ENCODE measurements at places on chromosomes 11 and 22. TPM values are rescaled to one million over a fixed set of nuclear protein-coding genes. Genes with fewer than 3 reads are reported as not detected.

LRRC56 gene
- total RNA-seq, result 22.2 TPM

MAPK8IP2 gene
- total RNA-seq, result 34.9 TPM

RBMXL2 gene
- total RNA-seq, result 58.2 TPM

TYR gene
- 0.25 TPM for total RNA-seq

GPR83 gene
- 0.94 TPM for total RNA-seq

FOLR2 gene
- total RNA-seq, result 8.7 TPM

DNA sequence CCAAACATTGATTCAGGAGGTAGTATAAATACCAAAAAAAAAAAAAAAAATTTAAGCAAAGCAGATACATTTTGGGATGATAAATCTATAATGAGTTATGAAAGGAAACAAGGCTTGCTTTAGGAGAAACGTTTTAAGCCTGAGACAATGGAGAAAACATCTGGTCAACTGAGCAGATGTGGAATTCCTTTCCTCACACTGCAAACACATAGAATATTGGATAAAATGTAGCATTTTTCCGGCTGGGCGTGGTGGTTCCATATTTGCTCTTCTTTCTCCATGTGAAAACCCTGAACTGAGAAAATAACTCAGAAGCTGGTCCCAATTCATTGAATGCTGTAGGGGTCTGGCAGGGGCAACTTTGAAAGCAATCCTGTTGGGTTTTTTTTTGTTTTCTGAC is 33.9 kb downstream of the ENDOD1 start:
- H3K27ac ChIP-seq, result no peak overlapping the region
- no peak for DNase-seq
- peaks cover 4% of the 10 kb centered on the region for H3K4me1 ChIP-seq
- no peaks in the 10 kb centered on the region for H3K27me3 ChIP-seq

- H3K4me1 ChIP-seq, result no peaks in the 10 kb centered on the region
- H3K36me3 ChIP-seq, result no peaks in the 10 kb centered on the region
- no peaks in the 10 kb centered on the region for H3K27me3 ChIP-seq
- H3K27ac ChIP-seq, result no peak overlapping the region
- no peak overlapping the region for H3K4me3 ChIP-seq
- no peak for DNase-seq
Measured at GRCh38 chr11:92460213-92460612, 235.6 kb downstream of the FAT3 start.

DNA sequence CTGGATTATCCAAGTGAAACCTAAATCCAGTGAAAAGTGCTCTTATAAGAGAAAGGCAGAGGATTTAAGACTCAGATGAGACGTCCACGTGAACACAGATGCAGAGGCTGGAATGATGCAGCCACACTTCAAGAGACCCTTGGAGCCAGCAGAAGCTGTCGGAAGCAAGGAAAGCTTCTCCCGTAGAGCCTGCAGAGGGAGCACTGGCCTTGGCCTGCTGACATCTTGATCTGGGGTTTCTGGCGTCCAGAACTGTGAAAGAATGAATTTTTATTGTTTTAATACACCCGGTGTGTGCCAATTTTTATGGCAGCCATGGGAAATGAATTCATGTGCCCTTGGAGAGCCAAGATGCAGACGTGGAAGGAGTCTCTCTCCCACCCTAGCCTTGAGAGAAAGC is 407.0 kb upstream of the B3GAT1 start:
- H3K27ac ChIP-seq, result no peak overlapping the region
- no peak for DNase-seq
- no peak overlapping the region for H3K4me3 ChIP-seq
- H3K4me1 ChIP-seq, result no peaks in the 10 kb centered on the region
- H3K27me3 ChIP-seq, result no peaks in the 10 kb centered on the region
- H3K36me3 ChIP-seq, result no peaks in the 10 kb centered on the region

GRCh38 chr11:126212089-126212660 is 593 bp downstream of the FAM118B start:
- peak overlapping the region; percentile 68 for H3K27ac ChIP-seq
- peak overlapping the region; percentile 97 for H3K4me3 ChIP-seq
- no peaks in the 10 kb centered on the region for H3K36me3 ChIP-seq
- DNase-seq, result no peak
- peaks cover 31% of the 10 kb centered on the region for H3K4me1 ChIP-seq

DNA sequence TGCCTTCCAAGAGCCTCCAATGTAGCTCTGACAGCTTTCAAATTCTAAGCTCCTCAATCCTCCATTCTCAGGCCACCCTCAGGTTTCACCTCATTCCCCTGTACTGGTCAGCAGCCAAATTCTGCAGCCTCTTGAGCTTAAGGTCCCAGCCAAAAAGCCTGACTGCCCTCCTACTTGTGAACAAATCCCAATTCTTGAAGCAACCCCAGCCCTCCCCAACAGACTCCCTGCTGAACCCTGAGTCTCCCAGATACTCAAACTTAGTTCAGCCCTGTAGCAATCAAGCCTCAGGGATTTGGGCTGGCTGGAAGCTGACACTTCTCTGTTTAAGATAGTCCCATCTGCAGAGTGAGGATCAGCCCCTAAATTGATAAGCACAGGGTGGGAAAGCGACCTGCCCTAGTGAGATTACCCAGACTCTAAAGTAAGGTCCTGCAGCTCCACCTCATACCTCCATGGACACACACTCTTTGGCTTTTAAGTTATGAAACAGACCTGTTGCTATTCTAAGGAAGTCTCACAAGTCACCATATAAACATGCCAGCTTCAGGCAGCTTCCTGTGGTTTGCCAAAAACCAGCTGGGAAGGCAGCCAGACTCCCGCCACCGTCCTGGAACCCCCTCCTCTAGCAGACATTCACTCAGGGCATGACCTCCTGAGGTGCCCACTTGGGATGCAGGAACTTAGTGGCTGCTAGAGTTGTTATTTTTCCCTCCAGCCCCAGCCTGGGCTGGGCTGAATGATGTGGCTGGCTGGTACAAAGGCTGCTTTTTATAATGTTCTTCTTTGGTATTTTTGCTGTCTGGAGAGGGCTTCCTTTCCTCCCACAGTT is 82.5 kb upstream of the PICALM start:
- H3K36me3 ChIP-seq, result no peaks in the 10 kb centered on the region
- H3K27ac ChIP-seq, result peak overlapping the region; percentile 39
- H3K4me1 ChIP-seq, result peaks cover 19% of the 10 kb centered on the region
- H3K4me3 ChIP-seq, result no peak overlapping the region
- DNase-seq, result peak; percentile 40

- peak; percentile 67 for DNase-seq
- H3K4me3 ChIP-seq, result peak overlapping the region; percentile 46
- no peaks in the 10 kb centered on the region for H3K27me3 ChIP-seq
- no peak overlapping the region for H3K27ac ChIP-seq
- no peaks in the 10 kb centered on the region for H3K4me1 ChIP-seq
Measured at GRCh38 chr11:65225279-65226102, 36.3 kb upstream of the POLA2 start.

DNA sequence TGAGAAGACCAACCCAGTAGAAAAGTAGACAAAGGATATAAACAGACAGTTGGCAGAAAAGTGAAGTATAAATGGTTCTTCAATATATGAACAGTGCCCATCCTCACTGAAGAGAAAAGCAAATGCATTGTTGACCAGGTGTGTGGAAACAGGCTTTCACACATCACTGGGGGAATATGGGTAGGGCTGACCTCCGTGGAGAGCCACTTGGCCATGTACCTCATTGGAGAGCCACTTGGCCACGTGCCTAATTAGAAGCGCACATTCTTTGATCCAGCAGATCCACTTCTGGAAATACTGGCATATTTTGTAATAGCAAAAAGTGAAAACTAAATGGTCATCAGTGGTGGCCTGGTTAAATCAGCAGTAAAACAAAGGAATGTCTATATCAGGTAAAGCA is 43.2 kb downstream of the PPP6R3 start:
- no peak overlapping the region for H3K27ac ChIP-seq
- peaks cover 32% of the 10 kb centered on the region for H3K4me1 ChIP-seq
- DNase-seq, result no peak
- no peaks in the 10 kb centered on the region for H3K27me3 ChIP-seq
- H3K4me3 ChIP-seq, result no peak overlapping the region

DNA sequence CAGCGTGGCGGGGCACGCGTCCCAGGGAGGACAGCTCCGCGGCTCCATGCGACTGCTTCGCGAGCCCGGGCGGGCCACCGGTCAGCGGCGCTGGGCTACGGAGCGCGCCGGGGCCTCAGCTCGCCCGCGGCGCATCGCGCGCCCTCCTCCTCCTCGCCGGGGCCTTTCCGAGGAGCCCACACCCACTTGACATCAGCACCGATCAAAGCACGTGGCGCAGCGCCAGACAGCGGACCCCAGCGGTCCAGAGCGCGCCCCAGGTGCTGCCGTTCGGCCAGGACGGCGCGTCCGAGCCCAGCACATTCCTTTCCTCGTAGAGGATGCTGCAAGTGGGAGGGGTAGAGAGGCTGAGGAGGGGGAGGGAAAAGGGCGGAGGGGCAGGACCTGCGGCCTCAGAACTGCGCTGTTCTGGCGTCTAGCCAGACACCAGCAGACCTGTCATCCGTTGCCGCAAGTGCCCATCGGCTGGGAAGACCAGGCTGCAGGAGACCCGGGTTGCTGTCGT is 88.6 kb downstream of the PLEKHA7 start:
- peak; percentile 42 for DNase-seq
- H3K27ac ChIP-seq, result no peak overlapping the region
- H3K4me1 ChIP-seq, result peaks cover 13% of the 10 kb centered on the region
- no peaks in the 10 kb centered on the region for H3K36me3 ChIP-seq

GRCh38 chr22:37017356-37017755 is 1.9 kb downstream of the TST start:
- no peaks in the 10 kb centered on the region for H3K36me3 ChIP-seq
- H3K27ac ChIP-seq, result no peak overlapping the region
- DNase-seq, result no peak
- peaks cover 18% of the 10 kb centered on the region for H3K4me1 ChIP-seq

DNA sequence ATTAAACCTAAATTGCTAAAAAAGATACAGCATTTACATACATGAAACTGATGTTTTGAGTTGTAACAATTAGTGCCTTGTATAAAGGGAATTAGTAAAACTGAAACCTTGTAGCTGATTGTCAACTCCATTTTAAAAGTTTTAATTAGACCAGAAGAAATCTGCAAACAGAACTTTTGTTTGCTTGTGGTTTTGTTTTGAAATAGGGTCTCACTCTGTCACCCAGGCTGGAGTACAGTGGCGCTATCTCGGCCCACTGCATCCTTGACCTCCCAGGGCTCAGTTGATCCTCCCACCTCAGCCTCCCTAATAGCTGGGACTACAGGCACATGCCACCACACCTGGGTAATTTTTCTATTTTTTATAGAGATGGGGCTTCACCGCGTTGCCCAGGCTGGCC is 86.5 kb upstream of the SLC6A5 start:
- DNase-seq, result no peak
- H3K4me3 ChIP-seq, result no peak overlapping the region
- no peak overlapping the region for H3K27ac ChIP-seq
- H3K4me1 ChIP-seq, result no peaks in the 10 kb centered on the region

- H3K36me3 ChIP-seq, result no peaks in the 10 kb centered on the region
- H3K4me3 ChIP-seq, result no peak overlapping the region
- peak; percentile 46 for DNase-seq
- no peaks in the 10 kb centered on the region for H3K27me3 ChIP-seq
Measured at GRCh38 chr22:38107692-38108515, 2.6 kb downstream of the BAIAP2L2 start.

DNA sequence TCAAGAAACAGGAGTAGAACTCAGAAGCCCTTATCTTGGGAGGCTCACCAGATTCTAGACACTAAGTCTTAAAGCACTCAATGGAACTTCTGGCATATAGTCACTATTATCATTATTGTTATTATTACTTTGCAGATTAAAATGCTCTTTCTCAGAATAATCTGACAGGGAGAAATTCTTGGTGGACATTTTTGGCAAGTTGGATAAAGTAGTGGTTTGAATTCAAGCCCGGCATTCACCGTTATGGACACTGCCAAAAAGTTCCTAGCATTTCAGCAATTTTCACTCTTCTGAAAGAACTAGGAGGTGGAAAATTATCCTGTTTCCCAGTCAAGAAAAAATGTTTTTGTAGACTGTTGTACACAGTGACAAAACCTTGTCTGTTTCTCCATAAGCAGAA is 179.6 kb upstream of the ISX start:
- no peak for DNase-seq
- H3K4me3 ChIP-seq, result no peak overlapping the region
- H3K27me3 ChIP-seq, result no peaks in the 10 kb centered on the region
- H3K36me3 ChIP-seq, result no peaks in the 10 kb centered on the region
- peaks cover under 1% of the 10 kb centered on the region for H3K4me1 ChIP-seq

DNA sequence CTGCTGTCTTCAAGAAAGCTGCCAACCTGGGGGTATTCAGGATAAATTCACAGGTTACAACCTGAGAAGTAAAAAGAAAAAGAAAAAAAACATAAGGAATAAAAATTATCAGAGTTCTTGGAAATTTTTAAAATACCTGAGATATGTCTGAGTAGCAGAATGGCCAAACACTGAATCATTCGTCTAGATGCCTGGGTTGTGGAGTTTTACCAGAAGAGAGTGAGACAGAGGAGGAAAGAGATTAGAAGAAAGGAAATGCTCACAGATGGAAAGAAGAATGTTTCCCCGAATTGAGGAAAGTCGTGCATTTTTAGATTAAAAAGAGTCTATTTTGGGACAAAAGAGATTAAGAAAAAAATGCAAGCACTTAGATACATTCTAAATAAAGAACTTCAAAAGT is 1026.7 kb downstream of the TBC1D22A start:
- H3K27ac ChIP-seq, result no peak overlapping the region
- H3K36me3 ChIP-seq, result no peaks in the 10 kb centered on the region
- H3K4me3 ChIP-seq, result no peak overlapping the region
- H3K4me1 ChIP-seq, result no peaks in the 10 kb centered on the region
- no peaks in the 10 kb centered on the region for H3K27me3 ChIP-seq

DNA sequence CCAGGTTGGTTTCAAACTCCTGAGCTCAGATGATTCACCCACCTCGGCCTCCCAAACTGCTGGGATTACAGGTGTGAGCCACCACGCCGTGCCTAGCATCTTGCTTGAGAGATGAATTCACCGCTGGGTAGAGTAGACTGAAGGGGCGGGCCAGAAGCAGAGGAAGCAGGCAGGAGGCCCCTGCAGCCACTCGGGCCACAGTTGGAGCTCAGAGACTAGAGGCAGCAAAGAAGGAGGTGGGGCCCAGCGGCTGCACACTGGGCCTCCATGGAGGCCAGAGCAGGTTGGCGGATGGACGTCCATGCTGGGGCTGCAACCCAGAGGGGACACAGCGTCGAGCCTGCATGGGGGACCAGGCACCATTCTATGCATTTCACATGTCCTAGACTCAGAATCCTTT is 88.4 kb upstream of the FGF3 start:
- H3K4me3 ChIP-seq, result no peak overlapping the region
- H3K36me3 ChIP-seq, result no peaks in the 10 kb centered on the region
- no peaks in the 10 kb centered on the region for H3K27me3 ChIP-seq
- DNase-seq, result no peak
- no peak overlapping the region for H3K27ac ChIP-seq
- H3K4me1 ChIP-seq, result peaks cover 16% of the 10 kb centered on the region

GRCh38 chr11:57474803-57475115 is 14.4 kb downstream of the RTN4RL2 start:
- peaks cover 10% of the 10 kb centered on the region for H3K4me1 ChIP-seq
- H3K27me3 ChIP-seq, result no peaks in the 10 kb centered on the region
- no peaks in the 10 kb centered on the region for H3K36me3 ChIP-seq
- no peak overlapping the region for H3K4me3 ChIP-seq

Measured in testis (tissue), 5 donors.